NCI-H1048 (cell line): ENCODE measurements at places on chromosomes 4 and X.

GRCh38 chr4:159267869-159268285 lies 165.0 kb downstream of the RAPGEF2 start:
- no peak for DNase-seq

DNA sequence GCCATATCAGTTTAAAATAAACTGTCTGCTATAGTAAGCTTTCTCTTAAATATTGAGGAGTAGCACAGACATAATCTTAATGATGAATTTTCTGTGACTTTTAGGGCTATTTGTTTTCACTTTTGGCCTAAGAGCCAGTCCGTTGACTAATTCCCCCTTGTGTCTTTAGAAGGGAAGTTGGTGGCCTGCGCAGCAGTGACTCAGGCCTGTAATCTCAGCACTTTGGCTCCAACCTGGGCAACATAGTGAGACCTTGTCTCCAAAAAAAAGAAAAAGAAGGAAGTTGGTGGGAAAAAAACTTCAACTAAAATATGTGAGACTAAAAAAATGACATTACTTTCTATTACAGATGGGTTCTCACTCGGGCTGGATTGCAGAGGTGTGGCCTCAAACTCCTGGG lies 3.4 kb downstream of the NCAPG start:
- no peak for DNase-seq

- DNase-seq: no peak
Measured at GRCh38 chrX:126265116-126265515, 99.0 kb upstream of the DCAF12L2 start.

DNA sequence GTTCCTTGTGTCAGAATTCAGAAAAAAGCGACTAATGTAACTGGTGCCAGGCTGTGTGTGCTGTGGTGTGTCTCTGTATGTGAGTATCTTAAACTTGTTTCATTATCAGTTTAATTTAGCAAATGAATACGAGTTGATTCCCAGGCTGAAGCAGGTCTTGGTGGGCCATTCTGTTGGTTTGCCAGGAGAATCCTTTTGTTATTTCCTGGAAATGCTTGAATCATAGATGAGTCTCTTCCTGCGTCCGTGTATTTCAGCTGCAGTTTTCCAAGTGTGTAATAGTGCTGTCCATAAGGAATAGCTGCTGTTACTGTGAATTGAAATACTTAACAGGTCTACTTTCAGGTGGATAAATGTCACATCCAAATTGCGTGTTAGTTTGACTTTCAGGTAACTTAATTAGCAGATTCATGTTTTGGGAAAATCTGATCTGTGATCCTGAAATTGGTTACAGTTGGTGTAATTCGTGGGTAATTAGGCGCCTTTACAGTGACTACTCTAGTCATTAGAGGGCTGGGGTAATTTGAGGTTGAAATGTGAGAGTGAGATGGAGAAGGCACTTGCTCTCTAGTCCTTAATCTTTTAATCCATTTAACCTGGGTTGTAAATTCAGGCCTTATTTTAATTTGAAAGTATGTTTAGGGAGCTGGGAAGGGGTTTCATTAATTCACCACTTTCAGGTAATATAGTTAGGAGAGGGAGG lies 23.8 kb downstream of the TMEM131L start:
- no peak for DNase-seq

DNA sequence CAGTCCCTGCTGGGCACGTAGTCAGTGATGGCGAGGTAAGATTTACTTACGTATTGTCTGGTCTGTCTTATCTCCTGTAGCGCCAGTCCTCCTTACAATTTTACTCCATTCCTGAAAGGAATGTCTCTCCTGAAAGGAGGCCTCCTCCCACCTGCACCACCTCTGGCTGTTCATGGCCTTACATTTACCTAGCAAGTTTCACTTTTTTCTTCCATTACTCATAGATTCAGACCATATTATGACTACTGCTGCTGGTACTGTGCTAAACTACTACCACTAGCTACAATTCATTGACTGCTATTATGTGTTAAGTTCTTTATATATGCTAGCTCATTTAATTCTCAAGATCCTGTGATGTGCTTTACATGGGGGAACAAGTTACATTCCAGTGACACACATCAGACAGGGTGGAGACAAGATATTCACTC lies 189.9 kb downstream of the BMPR1B start:
- no peak for DNase-seq

GRCh38 chr4:20276848-20277247 lies 25.1 kb downstream of the SLIT2 start:
- no peak for DNase-seq

DNA sequence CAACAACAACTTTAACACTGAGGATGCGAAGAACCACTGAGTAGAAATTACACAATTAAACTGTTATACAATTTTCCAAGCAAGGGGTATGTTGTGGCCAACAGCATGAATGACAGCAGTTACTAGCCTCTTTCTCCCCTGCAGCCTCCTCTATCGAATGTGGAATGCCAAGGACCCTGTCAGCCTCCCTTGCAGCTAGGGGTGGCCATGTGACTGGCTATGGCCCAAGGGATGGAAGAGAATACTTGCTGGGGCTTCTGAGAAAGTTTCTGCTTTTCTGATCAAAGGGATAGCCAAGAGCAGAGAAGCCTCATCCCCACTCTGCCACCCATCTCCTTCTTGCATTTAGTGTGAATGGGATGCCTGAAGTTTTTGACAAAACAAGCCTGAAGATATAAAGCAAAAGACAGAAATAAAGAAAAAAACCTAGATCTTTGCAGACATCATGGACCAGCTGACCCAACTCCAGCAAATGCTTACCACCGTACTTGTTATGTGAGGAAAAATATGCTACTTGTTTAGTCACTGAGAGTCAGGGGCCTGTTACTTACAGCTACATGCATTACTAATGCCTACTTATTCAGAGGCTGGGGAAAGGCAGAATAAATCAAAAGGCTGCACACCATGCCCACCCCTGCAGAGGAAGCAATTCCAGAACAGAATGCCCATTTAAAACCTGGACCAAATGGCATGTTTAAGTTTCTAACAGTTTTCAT lies 32.0 kb downstream of the DCTD start:
- no peak for DNase-seq

DNA sequence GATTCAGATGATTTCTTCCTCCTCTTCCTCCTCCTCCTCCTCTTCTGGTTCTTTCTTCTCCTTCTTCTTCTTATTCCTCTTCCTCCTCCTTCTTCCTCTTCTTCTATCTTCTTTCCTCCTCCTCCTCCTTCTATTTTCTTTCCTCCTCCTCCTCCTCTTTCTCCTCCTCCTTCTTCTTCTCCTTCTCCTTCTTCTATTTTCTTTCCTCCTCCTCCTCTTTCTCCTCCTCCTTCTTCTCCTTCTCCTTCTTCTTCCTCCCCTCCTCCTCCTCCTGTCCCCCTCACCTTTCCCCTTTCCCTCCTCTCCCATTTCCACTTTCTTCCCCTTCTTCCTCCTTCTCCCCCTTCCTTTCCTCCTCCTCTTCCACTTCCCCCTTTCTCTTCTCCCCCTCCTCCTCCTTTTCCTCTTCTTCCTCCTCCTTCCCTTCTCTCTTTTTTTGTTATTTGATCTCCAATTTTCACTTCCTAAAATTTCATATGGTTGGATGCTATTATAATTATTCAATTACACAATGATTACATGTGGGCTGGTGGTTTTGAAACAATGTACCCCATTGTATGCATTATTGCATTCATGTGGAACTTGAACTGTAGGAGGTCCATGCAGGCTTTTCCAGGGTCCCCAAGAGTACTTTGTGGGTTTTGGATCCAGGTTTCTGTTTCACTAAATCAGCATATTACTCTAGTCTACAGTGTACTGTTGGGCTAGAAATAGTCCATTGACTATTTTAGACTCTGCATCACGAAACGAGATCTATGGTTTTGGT lies 68.1 kb downstream of the SORBS2 start:
- DNase-seq: no peak
